ENCODE measurements at places on chromosomes 6 and 20. TPM values are rescaled to one million over a fixed set of nuclear protein-coding genes. Genes with fewer than 3 reads are reported as not detected.

- H3K27me3 ChIP-seq: no peaks in the 10 kb centered on the region
- H3K27ac ChIP-seq: peak overlapping the region; percentile 39
- no peaks in the 10 kb centered on the region for H3K4me1 ChIP-seq
- H3K36me3 ChIP-seq: no peaks in the 10 kb centered on the region
- no peak overlapping the region for H3K4me3 ChIP-seq
- DNase-seq: no peak
Observed at GRCh38 chr20:33372993-33373441, 28.3 kb downstream of the CDK5RAP1 start.

- no peak overlapping the region for H3K4me3 ChIP-seq
- no peaks in the 10 kb centered on the region for H3K27me3 ChIP-seq
- H3K36me3 ChIP-seq: no peaks in the 10 kb centered on the region
- H3K27ac ChIP-seq: no peak overlapping the region
- no peak for DNase-seq
Observed at GRCh38 chr6:18496462-18496861, 109.3 kb downstream of the RNF144B start.

GRCh38 chr6:162181111-162181510 lies 546.5 kb downstream of the PRKN start:
- no peaks in the 10 kb centered on the region for H3K36me3 ChIP-seq
- H3K27ac ChIP-seq: no peak overlapping the region
- H3K4me3 ChIP-seq: no peak overlapping the region
- peaks cover 5% of the 10 kb centered on the region for H3K4me1 ChIP-seq
- no peak for DNase-seq

GRCh38 chr20:1281279-1282057 lies 15.4 kb downstream of the SNPH start:
- DNase-seq: no peak
- H3K27me3 ChIP-seq: no peaks in the 10 kb centered on the region
- no peak overlapping the region for H3K27ac ChIP-seq
- H3K4me1 ChIP-seq: no peaks in the 10 kb centered on the region
- H3K4me3 ChIP-seq: no peak overlapping the region

GRCh38 chr20:10713161-10713560 lies 39.4 kb upstream of the JAG1 start:
- no peak for DNase-seq
- no peaks in the 10 kb centered on the region for H3K36me3 ChIP-seq
- H3K4me1 ChIP-seq: no peaks in the 10 kb centered on the region
- H3K27me3 ChIP-seq: no peaks in the 10 kb centered on the region
- no peak overlapping the region for H3K4me3 ChIP-seq
- no peak overlapping the region for H3K27ac ChIP-seq

- H3K4me1 ChIP-seq: peaks cover 24% of the 10 kb centered on the region
- no peaks in the 10 kb centered on the region for H3K36me3 ChIP-seq
- no peak overlapping the region for H3K4me3 ChIP-seq
- H3K27ac ChIP-seq: peak overlapping the region; percentile 11
- H3K27me3 ChIP-seq: no peaks in the 10 kb centered on the region
Observed at GRCh38 chr6:37141281-37142049, 28.5 kb upstream of the PIM1 start.

- no peaks in the 10 kb centered on the region for H3K4me1 ChIP-seq
- H3K4me3 ChIP-seq: no peak overlapping the region
- no peaks in the 10 kb centered on the region for H3K27me3 ChIP-seq
- H3K27ac ChIP-seq: no peak overlapping the region
- H3K36me3 ChIP-seq: no peaks in the 10 kb centered on the region
Observed at GRCh38 chr6:54267798-54268197, 40.4 kb upstream of the TINAG start.

- no peaks in the 10 kb centered on the region for H3K36me3 ChIP-seq
- no peak for DNase-seq
Observed at GRCh38 chr6:102677225-102677624, 1283.7 kb downstream of the GRIK2 start.

DNA sequence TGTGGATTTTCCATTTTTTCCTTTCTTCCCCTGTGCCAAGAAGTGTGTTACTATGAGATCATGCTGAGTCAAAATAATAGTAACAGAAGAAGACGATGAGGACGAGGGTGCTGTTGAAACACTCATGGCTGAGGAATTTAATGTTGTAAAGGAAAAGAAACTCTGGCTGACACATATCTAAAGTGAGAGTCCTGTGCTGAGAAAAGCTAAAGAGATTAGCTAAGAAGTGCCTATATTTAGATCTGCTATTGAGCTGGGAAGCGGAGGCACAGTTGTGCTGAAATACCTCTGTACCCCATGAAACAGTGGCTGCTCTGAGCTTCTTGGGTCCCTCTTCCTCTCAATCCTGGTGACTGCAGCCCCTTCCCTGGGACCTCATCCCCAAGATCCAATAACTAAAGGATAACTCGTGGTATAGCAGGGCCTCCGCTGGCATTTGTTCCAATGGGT lies 1.1 kb upstream of the SYTL3 start:
- no peaks in the 10 kb centered on the region for H3K4me1 ChIP-seq
- peak overlapping the region; percentile 75 for H3K27ac ChIP-seq
- no peaks in the 10 kb centered on the region for H3K36me3 ChIP-seq

OPRM1 gene
- total RNA-seq: not detected

NAPB gene
- 13.9 TPM for total RNA-seq

BPIFB4 gene
- total RNA-seq: not detected
